Bladder microvascular endothelial cell (primary cell): ENCODE measurements at places on chromosomes 1 and 21. TPM values are rescaled to one million over a fixed set of nuclear protein-coding genes. Genes with fewer than 3 reads are reported as not detected.

S100A3 gene
- 0.50 and 3.1 TPM in 2 replicates for total RNA-seq

TMEM51 gene
- total RNA-seq = 5.2 and 9.9 TPM in 2 replicates

ALDH9A1 gene
- total RNA-seq = 71.4 and 80.2 TPM in 2 replicates

MNDA gene
- not detected in 2 replicates for total RNA-seq

RNASEL gene
- 2.3 TPM in 2 replicates for total RNA-seq

PAFAH2 gene
- total RNA-seq = 3.6 and 17.9 TPM in 2 replicates

RGS4 gene
- 12.0 and 29.3 TPM in 2 replicates for total RNA-seq
